ENCODE measurements at places on chromosomes 2 and 18. TPM values are rescaled to one million over a fixed set of nuclear protein-coding genes. Genes with fewer than 3 reads are reported as not detected.

DNA sequence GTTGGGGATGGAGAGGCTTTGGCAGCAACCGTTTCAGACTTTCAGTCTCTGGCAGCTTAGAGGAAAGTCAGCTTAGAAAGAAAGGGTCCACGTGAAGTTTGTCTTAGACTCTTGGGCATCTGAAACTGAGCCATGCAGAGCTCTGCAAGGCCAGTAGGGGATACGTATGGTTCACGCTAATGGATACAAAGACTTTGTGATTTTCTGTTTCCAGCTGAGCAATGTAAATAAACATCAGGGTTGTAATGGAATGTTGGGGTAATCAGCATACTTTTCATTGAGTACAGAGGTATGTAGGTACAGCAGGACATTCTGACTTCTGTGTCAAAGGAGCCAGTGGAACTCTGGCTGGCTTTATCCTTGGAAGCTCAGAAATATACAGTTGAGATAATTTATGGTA is 31.0 kb downstream of the RALB start:
- peaks cover 21% of the 10 kb centered on the region for H3K4me1 ChIP-seq
- H3K4me3 ChIP-seq: no peak overlapping the region
- no peak for DNase-seq
- no peaks in the 10 kb centered on the region for H3K27me3 ChIP-seq

DNA sequence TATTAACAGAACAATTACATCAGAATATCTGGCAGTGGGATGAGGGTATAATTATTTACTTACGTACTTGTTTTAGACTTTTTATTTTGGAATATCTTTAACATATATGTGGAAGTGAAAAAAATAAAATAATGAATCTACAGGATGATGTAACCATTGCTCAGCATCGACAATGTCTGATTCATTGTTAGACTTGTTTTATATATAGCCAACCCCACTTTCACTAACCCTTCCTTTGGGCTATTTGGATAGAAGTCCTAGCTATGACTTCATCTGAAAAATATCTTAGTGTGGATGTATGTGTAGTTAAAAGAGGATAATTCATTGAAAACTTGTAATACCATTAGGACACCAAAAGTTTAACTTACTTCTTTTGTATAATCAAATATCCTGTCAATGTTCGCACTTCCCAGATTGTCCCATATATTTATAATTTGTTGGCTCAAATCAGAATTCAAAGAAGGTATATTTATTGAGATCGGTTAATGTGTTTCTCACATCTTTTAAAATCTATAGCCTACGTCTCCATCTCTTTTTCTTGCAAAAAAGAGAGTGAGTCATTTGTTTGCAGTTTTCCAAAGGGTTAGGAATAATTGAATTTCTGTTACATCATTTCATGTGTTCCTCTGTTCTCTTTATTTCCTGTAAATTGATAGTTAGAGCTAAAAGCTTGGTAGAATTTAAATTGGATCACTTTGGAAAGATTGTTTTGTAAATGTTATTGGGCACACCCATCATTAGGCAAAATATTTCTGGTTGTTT is 506.1 kb upstream of the FAM98A start:
- no peak overlapping the region for H3K4me3 ChIP-seq

GRCh38 chr2:211373203-211373602 is 816.8 kb downstream of the CPS1 start:
- no peaks in the 10 kb centered on the region for H3K4me1 ChIP-seq
- no peak overlapping the region for H3K4me3 ChIP-seq
- H3K27me3 ChIP-seq: no peaks in the 10 kb centered on the region
- DNase-seq: no peak
- H3K27ac ChIP-seq: no peak overlapping the region
- no peaks in the 10 kb centered on the region for H3K36me3 ChIP-seq

GRCh38 chr2:68516051-68516955 is 48.9 kb downstream of the APLF start:
- H3K27ac ChIP-seq: no peak overlapping the region
- no peak for DNase-seq
- no peak overlapping the region for H3K4me3 ChIP-seq
- H3K36me3 ChIP-seq: no peaks in the 10 kb centered on the region
- H3K27me3 ChIP-seq: no peaks in the 10 kb centered on the region
- H3K4me1 ChIP-seq: peaks cover 2% of the 10 kb centered on the region

GRCh38 chr2:13001408-13001807 is 284.7 kb downstream of the TRIB2 start:
- peaks cover 5% of the 10 kb centered on the region for H3K4me1 ChIP-seq
- DNase-seq: no peak
- H3K4me3 ChIP-seq: no peak overlapping the region
- H3K27ac ChIP-seq: no peak overlapping the region
- no peaks in the 10 kb centered on the region for H3K36me3 ChIP-seq
- no peaks in the 10 kb centered on the region for H3K27me3 ChIP-seq

GRCh38 chr18:13540477-13541182 is 185.7 kb downstream of the FAM210A start:
- H3K4me1 ChIP-seq: peaks cover 29% of the 10 kb centered on the region
- peaks cover 4% of the 10 kb centered on the region for H3K36me3 ChIP-seq
- H3K27ac ChIP-seq: peak overlapping the region; percentile 74
- no peaks in the 10 kb centered on the region for H3K27me3 ChIP-seq
- peak overlapping the region; percentile 67 for H3K4me3 ChIP-seq

- H3K4me3 ChIP-seq: no peak overlapping the region
- H3K27ac ChIP-seq: no peak overlapping the region
- DNase-seq: no peak
- no peaks in the 10 kb centered on the region for H3K4me1 ChIP-seq
- peaks cover 23% of the 10 kb centered on the region for H3K27me3 ChIP-seq
Measured at GRCh38 chr2:11389551-11390398, 45.3 kb upstream of the ROCK2 start.

DNA sequence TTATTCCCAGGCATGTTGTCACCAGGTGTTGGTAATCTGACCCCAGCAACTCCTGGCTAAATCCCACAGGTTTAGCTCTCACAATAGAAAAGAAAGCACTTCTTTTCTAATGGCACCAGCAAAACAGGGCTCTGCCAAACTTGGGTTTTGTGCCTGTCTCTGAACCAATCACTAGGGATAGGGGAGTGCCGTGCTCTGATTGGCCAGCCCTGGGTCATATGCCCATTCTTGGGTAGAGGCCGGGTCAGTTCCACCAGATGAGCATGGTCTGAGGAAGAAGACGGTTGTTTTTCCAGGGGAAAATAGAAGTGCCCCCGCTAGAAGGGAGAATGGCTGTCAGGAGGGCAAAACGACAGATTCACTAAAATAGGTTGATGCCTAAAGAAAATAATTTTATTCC is 14.7 kb downstream of the CDK15 start:
- no peaks in the 10 kb centered on the region for H3K4me1 ChIP-seq
- H3K36me3 ChIP-seq: peaks cover 2% of the 10 kb centered on the region
- no peak overlapping the region for H3K27ac ChIP-seq
- no peak overlapping the region for H3K4me3 ChIP-seq

DNA sequence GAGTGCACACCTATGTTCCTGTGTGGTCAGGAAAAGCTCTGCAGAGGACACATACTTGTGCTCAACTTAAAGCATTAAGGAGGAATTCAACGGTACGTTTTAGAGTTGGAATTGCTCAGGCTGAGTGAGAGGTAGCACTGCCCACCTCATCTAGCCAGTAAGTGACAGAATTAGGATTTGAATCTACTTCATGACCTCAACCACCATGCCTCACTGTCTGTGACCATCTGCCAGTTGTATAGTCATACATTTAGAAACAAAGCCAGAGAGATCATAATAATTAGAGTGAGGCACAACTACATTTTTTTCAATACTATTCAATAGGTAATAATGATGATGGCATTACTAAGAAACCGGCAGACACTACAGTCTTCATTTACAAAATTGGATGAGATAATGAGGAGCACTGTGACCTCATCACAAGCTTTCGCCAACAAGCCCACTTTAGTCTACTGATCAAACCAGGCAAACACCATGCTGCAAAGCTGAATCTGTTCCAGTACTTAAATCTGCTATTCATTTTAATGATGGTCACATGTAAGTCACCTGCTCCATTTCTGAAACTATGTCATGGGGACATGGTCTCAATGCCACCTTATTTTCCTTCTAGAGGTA is 1018.4 kb downstream of the TMEM182 start:
- DNase-seq: no peak
- no peaks in the 10 kb centered on the region for H3K36me3 ChIP-seq
- H3K4me3 ChIP-seq: no peak overlapping the region
- no peaks in the 10 kb centered on the region for H3K4me1 ChIP-seq

DNA sequence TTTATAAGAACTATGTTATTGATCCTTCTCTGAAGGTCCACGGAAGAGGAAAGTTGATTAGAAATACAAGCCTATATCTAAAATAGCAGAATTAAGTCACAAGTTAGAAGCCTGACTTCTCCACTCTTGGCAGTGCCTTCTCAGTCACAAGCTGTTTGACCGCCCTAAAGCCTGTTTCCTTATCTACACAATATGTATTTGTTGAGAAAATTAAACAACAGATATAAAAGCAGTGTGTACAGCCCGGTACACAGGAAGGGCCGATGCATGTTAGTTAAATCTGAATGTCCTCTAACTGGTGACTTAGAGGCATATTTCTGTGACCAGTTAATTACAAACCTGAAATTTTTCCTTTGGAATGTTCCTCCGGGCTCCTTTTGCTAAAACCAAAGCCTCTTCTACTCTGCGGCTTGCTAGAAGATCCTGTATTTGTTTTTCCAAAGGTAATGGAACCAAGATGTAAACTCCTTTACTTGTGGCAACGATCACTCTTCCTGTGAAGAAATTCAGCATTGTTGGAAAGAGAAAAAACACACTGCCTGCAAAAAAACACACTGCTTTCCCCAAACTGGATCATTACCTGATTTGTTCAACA is 33.4 kb downstream of the TGFBRAP1 start:
- H3K4me3 ChIP-seq: no peak overlapping the region
- no peak for DNase-seq
- no peaks in the 10 kb centered on the region for H3K27me3 ChIP-seq
- H3K36me3 ChIP-seq: peaks cover 27% of the 10 kb centered on the region
- H3K27ac ChIP-seq: no peak overlapping the region
- H3K4me1 ChIP-seq: peaks cover 10% of the 10 kb centered on the region

DNA sequence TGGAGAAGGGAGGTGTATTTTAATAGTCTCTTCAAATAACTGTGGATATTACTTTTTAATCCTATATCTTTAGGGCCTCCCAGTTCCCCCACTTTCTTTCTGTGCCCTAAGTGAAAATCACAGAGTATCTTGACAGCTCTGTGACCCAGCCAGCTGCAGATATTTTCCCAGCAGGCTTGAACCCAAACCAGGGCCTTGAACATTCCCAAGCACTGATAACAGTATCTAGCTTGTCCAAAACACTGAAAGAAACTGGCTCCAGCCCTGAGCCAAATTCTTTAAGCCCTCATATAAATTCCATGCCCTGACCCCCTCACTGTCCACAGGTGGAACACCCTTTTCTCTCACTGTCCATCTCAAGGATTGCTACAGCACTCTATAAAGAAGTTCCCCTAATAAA is 388.1 kb upstream of the CHAC2 start:
- no peaks in the 10 kb centered on the region for H3K4me1 ChIP-seq
- H3K27me3 ChIP-seq: no peaks in the 10 kb centered on the region
- DNase-seq: no peak
- H3K4me3 ChIP-seq: no peak overlapping the region
- no peak overlapping the region for H3K27ac ChIP-seq
- H3K36me3 ChIP-seq: no peaks in the 10 kb centered on the region

- H3K4me3 ChIP-seq: no peak overlapping the region
- DNase-seq: no peak
- H3K27ac ChIP-seq: no peak overlapping the region
- H3K4me1 ChIP-seq: peaks cover 10% of the 10 kb centered on the region
- H3K27me3 ChIP-seq: no peaks in the 10 kb centered on the region
- H3K36me3 ChIP-seq: peaks cover 5% of the 10 kb centered on the region
Measured at GRCh38 chr18:50981381-50981780, 13.5 kb downstream of the ELAC1 start.

DNA sequence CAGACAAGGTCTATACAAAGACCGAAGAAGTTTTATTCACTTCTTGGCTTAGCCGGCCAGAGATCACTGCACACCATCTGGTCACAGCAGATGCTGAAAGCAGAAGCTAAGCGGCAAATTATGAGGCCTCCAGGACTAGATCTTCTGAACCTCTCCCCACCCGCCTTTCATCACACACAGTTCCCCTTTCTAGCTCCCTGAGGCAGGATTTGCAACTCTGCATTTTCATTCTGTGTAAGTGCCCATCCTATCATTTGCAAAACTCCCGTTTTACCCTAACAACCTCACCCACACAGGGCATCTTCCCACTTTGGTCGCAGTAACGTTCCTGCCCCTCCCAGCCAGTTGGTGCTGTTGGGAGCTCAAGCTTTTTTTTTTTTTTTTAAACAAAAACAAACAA is 3.1 kb upstream of the MOB1A start:
- H3K27me3 ChIP-seq: no peaks in the 10 kb centered on the region
- DNase-seq: no peak
- peak overlapping the region; percentile 29 for H3K27ac ChIP-seq
- H3K4me1 ChIP-seq: peaks cover 14% of the 10 kb centered on the region
- no peak overlapping the region for H3K4me3 ChIP-seq

GRCh38 chr18:23982155-23983079 is 32.1 kb upstream of the TTC39C start:
- peaks cover 6% of the 10 kb centered on the region for H3K36me3 ChIP-seq
- H3K4me3 ChIP-seq: peak overlapping the region; percentile 71
- H3K27me3 ChIP-seq: no peaks in the 10 kb centered on the region
- H3K4me1 ChIP-seq: peaks cover 22% of the 10 kb centered on the region
- H3K27ac ChIP-seq: peak overlapping the region; percentile 82

DNA sequence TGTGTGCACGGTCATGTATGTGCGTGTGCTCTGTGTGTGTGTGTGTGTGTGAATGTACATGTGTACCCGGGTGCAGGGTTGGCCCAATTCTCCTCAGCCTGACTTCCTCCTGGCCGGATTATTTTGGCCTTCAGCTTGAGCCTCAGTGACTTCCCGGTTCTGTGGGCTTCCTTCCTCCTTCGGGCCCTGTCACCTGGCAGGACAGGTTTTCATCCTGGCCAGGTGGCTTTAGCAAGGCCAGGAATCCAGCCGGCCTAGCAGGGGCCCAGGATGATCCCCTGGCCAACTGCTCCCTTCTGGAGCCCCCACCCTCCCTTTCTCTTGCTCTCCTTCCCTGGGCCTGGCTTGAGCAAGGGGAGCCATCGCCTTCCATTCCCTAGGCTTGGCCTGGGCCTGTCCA is 140.5 kb downstream of the INHBB start:
- no peak overlapping the region for H3K4me3 ChIP-seq
- no peaks in the 10 kb centered on the region for H3K36me3 ChIP-seq
- H3K4me1 ChIP-seq: no peaks in the 10 kb centered on the region
- DNase-seq: no peak
- peaks cover 65% of the 10 kb centered on the region for H3K27me3 ChIP-seq

CKAP2L gene
- total RNA-seq: 0.37 TPM

Data from T-helper 17 cell (primary cell).